ENCODE measurements at places on chromosomes 1 and 21.

DNA sequence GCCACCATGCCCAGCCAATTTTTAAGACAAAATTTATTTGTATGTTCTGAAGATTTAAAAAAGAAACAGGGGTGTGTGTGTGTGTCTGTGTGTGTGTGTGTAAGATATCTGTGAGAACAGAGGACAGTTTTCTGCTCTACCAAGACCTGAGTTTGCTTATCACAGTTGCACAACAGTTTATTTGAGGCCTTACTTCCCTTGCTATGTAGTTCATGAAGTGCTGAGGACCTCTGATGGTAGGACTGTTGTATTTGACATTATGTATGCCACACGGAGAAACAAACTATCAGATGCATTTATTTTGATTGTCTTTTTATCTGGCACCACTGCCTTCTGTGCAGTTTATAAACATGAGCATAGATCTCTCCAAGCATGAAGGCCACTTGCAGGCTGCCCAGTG lies 355.2 kb downstream of the PBX1 start:
- peak; percentile 23 for DNase-seq

GRCh38 chr1:216830424-216831210 lies 107.4 kb upstream of the ESRRG start:
- no peak for DNase-seq

- no peak for DNase-seq
These were observed 13.7 kb downstream of the LRRC8B start for GRCh38 chr1:89538361-89538760.

DNA sequence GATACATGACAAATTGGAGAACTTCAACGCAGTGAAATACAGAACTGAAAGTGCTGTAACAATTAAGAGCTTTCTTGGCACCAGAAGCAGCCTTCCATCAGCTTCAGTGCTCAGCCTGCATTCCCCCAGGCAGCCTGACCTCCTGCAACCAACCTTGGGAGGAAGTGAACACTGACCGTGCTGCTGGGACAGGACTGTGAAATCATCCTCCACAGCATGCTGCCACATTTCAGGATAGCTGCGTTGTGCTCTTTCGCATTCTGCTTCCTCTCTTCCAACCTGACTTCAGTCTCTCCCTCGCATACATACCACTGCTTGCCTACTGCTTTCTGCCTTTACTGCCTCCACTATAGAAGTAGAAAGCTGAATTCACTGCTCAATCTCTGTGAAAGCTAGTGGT lies 388.6 kb downstream of the RWDD3 start:
- no peak for DNase-seq

GRCh38 chr21:31874812-31875212 lies 2.0 kb downstream of the HUNK start:
- DNase-seq = no peak

DNA sequence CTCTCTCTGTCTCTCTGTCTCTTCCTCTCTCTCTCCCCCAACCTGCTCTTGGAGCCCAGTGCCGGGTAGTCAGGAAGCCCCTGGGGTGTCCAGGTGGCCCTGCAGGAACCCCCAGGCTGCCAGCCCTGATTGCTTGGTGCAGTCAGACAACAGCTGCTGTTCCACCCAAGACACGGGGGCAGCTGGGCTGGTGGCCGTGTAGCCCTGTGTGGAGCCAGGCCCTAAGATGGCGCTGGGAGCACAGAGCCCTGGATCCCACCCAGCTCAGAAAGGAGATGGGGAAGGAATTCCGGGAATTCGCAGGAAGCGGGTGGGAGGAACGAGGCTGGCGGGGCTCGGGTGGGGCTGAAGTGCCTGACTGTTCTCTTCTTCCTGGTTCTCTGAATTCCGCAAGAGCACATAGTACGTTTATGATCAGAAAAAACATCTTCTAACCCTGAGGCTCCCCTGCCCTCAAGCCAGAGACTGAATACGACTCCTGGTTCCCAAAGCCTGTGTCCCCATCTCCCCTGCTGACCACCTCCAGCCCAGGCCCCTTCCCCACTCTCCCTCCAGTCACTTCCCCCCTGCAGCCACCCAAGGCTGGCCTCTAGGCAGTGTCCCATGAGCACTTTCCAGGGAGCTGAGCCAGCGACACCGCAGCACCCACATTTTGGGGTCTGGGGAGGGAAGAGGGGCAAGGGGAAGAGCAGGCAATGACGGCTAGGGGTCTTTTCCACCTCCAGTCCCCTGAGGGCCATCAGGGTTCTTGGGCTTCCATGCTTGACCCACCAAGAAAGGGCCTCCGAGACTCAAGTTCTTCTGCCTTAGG lies 55.0 kb downstream of the WNT9A start:
- DNase-seq = no peak

- no peak for DNase-seq
These were observed 276.7 kb downstream of the ZP4 start for GRCh38 chr1:237613984-237614383.

DNA sequence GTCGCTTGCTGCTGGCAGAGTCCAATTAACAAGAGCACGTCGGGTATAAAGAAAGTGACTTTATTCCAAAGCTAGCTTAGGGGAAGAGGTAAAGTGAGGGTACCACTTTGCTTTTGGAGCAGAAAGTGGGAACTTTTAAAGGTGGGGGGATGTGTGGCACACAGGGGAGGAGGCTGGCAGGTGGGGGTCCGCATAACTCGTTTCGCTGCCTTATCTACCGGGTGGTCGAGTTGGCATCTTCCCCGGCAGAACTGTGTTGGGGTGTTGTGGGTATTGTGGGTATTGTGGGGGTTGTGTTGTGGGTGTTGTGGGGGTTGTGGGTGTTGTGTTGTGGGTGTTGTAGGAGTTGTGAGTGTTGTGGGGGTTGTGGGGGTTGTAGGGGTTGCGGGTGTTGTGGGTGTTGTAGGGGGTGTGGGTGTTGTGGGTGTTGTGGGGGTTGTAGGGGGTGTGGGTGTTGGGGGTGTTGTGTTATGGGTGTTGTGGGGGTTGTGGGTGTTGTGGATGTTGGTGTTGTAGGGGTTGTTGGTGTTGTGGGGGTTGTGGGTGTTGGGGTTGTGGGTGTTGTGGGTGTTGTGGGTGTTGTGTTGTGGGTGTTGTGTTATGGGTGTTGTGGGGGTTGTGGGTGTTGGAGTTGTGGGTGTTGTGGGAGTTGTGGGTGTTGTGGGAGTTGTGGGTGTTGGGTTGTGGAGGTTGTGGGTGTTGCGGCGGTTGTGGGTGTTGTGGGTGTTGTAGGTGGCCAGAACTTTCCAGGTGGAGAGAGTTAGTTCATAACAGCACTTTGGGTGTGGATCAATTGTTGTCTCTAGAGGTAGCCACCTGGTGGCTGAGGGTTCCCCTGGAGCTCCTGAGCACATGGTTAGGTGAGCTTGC lies 52.7 kb downstream of the AGPAT3 start:
- no peak for DNase-seq

DNA sequence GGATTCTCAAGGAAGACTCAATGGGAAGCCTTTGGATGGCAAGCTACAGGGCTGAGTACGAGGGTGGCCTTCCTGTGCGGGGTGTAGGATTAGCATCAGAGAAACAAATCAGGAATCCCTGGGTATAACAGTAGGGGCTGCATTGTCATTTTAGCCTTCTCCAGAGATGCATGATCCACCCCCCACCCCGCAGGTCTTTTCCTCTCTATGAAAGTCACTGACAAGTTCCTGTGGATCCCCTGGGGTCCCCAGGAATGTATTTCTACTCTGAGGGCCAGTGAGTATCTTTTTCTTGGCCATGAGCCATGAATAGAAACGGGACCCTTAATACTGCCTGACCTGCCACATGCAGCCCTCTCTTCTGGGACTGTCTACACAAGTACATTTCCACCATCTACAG lies 473.0 kb upstream of the VAMP3 start:
- no peak for DNase-seq

DNA sequence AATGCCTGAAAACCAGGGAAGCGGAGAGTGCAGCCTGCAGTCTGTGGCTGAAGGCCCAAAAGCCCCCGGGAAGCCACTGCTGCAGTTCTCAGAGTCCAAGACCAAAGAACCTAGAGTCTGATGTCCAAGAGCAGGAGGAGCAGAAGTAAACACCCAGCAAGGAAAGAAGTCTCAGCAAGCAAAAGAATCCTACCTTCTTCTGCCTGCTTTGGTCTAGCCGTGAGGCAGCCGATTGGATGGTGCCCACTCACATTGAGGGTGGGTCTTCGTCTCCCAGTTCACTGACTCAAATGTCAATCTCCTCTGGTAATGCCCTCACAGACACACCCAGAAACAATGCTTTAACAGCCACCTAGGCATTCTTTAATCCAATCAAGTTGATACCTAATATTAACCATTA lies 217.5 kb downstream of the PLA2G4A start:
- DNase-seq = no peak

GRCh38 chr1:230251644-230252191 lies 174.4 kb downstream of the PGBD5 start:
- no peak for DNase-seq

GRCh38 chr1:78286686-78287085 lies 204.1 kb upstream of the PTGFR start:
- no peak for DNase-seq

- DNase-seq = no peak
These were observed 9.2 kb upstream of the CHIA start for GRCh38 chr1:111281411-111281810.

- DNase-seq = no peak
These were observed 37.2 kb downstream of the DSCAM start for GRCh38 chr21:40809673-40810197.
